Activated naive CD4-positive, alpha-beta T cell treated with anti-CD3 and anti-CD28 coated beads, Interleukin-2, amount 10 ng/mL, durations not matched to agents 7 days and 5 days (primary cell): ENCODE measurements at places on chromosomes 1 and 21.

- no peaks in the 10 kb centered on the region for H3K36me3 ChIP-seq
- no peaks in the 10 kb centered on the region for H3K27me3 ChIP-seq
- no peak overlapping the region for H3K27ac ChIP-seq
- no peaks in the 10 kb centered on the region for H3K4me1 ChIP-seq
Measured at GRCh38 chr21:15098181-15098580, 33.4 kb upstream of the NRIP1 start.

DNA sequence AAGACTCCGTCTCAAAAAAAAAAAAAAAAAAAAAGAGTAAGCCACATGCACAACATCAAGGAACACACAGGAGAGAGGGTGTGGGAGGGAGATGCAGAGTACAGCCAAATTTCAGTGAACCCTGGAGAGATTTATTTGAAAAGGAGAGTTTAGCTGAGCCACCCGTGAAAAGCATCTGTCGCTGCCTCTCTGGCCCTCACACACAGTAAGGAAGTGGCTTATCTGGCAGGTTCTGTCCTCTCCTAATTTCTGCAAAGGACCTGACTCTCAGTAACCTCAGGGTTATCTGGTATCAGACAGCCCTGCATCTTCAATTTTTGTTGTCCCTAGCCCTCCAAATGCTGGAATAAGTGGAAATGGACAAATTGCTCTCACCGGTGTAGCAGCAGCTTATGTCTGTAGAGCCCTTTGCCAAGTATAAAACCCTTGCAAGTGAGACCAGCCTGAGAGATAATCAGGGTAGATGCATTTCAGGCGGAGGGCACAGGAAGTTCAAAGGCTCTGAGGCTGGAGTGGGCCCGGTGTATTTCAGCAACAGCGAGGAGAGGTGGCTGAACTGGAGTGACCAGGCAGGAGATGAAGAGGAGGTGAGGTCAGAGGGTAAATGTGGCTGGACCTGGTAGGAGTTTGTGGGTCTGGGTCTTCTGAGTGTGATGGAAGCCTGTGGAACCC is 16.7 kb upstream of the IL10RB start:
- peaks cover 93% of the 10 kb centered on the region for H3K36me3 ChIP-seq
- H3K27ac ChIP-seq: peak overlapping the region; percentile 34
- peaks cover 44% of the 10 kb centered on the region for H3K4me1 ChIP-seq
- no peak overlapping the region for H3K4me3 ChIP-seq
- no peaks in the 10 kb centered on the region for H3K27me3 ChIP-seq
- DNase-seq: no peak

- H3K4me3 ChIP-seq: no peak overlapping the region
- H3K36me3 ChIP-seq: no peaks in the 10 kb centered on the region
- no peak overlapping the region for H3K27ac ChIP-seq
- H3K27me3 ChIP-seq: peaks cover 23% of the 10 kb centered on the region
- H3K4me1 ChIP-seq: no peaks in the 10 kb centered on the region
- DNase-seq: no peak
Measured at GRCh38 chr1:30920827-30921226, 12.3 kb upstream of the SDC3 start.

GRCh38 chr1:220797553-220797952 is 10.8 kb downstream of the MTARC1 start:
- no peak overlapping the region for H3K27ac ChIP-seq
- no peaks in the 10 kb centered on the region for H3K4me1 ChIP-seq
- H3K27me3 ChIP-seq: peaks cover 8% of the 10 kb centered on the region
- no peak for DNase-seq

DNA sequence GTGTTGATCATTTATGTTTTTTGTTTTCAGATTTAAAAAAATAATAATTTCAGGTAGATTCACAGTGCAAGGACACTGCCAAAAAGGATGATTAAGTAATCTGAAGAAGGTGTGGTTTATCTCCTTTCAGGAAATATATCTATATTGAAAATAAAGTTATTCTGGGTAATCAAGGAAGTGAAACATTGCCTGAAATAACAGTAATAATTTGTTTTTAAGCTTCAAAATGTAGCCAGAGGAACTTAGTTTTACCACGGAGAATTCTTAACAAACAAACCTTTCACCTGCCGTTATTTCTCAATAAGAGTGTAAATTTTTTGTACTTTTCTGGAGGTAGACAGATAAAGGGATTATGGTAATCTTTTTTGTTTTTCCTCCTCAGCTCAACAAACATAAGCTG is 2.9 kb upstream of the DPH5 start:
- DNase-seq: no peak
- no peak overlapping the region for H3K27ac ChIP-seq
- H3K27me3 ChIP-seq: no peaks in the 10 kb centered on the region
- peaks cover 64% of the 10 kb centered on the region for H3K36me3 ChIP-seq
- no peak overlapping the region for H3K4me3 ChIP-seq
- peaks cover 65% of the 10 kb centered on the region for H3K4me1 ChIP-seq

- H3K36me3 ChIP-seq: no peaks in the 10 kb centered on the region
- H3K4me3 ChIP-seq: no peak overlapping the region
- DNase-seq: no peak
- H3K27me3 ChIP-seq: peaks cover 65% of the 10 kb centered on the region
Measured at GRCh38 chr1:21670956-21671902, 2.1 kb upstream of the RAP1GAP start.

DNA sequence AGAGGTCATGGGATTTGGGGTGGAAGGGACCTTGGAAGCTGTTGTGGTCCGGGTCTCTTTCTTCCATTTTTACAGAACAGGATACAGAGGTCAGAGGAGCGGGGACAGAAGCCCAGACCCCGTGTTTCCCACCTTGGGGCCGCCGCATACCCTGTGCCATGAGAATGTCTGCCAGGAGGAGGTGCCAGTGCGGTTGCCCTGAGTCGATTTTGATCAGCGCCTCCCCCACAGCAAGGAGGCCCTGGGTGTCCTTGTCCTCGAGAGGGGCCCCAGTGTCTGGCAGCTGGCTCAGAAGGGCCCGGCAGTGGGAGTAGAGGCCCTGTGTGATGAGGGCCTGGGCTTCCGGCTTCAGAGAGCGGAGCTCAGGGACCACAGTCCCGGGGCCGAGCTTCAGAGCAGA is 12.3 kb upstream of the MMEL1 start:
- H3K27ac ChIP-seq: no peak overlapping the region
- no peak overlapping the region for H3K4me3 ChIP-seq
- H3K36me3 ChIP-seq: peaks cover 8% of the 10 kb centered on the region
- peak; percentile 14 for DNase-seq

DNA sequence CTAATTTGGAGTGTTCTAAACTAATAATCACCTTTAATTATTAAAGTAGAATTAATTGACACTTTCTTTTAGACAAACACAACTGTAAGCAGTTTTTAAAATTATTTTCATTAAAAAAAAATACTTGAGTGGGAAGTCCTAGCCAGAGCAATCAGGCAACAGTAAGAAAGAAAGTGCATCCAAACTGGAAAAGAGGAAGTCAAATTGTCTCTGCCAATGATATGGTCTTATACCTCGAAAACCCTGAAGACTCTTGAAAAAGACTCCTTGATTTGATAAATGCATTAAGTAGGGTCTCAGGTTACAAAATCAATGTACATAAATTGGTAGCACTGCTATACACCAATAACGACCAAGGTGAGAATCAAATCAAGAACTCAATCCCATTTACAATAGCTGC is 83.0 kb upstream of the GADD45A start:
- no peaks in the 10 kb centered on the region for H3K36me3 ChIP-seq
- DNase-seq: no peak
- no peak overlapping the region for H3K27ac ChIP-seq
- peaks cover 18% of the 10 kb centered on the region for H3K27me3 ChIP-seq
- H3K4me1 ChIP-seq: no peaks in the 10 kb centered on the region

DNA sequence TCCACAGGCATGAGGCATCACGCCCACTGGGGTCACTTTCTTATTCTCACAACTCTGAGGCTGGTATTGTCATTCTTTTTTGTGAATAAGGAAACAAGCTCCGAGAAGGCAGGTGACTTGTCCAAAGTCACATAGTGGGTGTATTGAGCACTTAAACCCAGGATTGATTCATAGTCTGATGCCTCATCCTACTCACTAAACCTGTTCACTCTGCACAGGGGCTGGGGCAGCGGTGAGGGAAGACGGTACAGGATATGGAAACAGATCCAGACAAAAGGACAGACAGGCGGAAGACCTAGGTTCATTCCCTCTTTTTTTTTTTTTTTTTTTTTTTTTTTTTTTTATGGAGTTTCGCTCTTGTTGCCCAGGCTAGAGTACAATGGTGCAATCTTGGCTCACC is 56.6 kb downstream of the NKAIN1 start:
- H3K27ac ChIP-seq: no peak overlapping the region
- H3K4me3 ChIP-seq: no peak overlapping the region
- no peaks in the 10 kb centered on the region for H3K36me3 ChIP-seq

DNA sequence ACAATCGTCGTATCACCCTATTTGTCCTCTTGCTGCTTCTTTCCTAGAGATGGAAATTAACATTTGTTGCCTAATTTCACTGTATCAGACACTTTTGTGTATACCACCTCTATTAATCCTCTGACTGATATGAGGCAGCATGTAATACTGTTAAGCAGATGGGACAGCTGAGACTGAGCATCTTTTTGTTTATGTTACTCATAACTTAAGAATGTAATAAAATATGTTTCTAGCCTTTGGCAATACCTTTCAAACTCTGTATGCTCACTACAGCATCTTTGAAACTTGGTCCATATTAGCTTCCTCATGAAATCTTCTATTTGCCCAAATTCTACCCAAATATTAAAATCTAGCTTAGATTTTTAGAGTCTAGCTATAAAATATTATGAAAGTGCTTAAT is 2.3 kb downstream of the OR14K1 start:
- no peaks in the 10 kb centered on the region for H3K4me1 ChIP-seq
- no peak overlapping the region for H3K27ac ChIP-seq
- no peaks in the 10 kb centered on the region for H3K27me3 ChIP-seq
- no peak overlapping the region for H3K4me3 ChIP-seq
- DNase-seq: no peak
- no peaks in the 10 kb centered on the region for H3K36me3 ChIP-seq

DNA sequence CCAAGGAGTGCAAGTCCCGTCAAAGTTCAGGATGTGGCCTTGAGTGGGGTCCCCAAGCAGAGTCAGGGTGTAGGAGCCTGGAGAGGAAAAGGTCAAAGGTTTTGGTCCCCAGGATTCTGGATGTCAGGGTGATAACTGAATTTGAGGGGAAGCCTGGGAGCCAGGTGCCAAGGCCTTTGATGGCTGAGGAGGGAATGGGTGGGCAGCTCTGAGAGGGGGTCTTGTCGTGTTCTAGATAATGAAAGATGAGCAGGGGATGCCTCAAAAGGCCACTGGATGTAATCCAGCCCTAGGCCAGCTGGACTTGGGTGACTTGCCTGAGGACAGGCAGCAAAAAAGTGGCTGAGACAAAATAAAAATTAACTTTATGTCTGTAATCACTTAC is 27.5 kb upstream of the KCNA2 start:
- H3K36me3 ChIP-seq: peaks cover 7% of the 10 kb centered on the region
- H3K4me3 ChIP-seq: no peak overlapping the region
- no peak for DNase-seq
- peaks cover 25% of the 10 kb centered on the region for H3K4me1 ChIP-seq
- H3K27me3 ChIP-seq: no peaks in the 10 kb centered on the region
- H3K27ac ChIP-seq: no peak overlapping the region

DNA sequence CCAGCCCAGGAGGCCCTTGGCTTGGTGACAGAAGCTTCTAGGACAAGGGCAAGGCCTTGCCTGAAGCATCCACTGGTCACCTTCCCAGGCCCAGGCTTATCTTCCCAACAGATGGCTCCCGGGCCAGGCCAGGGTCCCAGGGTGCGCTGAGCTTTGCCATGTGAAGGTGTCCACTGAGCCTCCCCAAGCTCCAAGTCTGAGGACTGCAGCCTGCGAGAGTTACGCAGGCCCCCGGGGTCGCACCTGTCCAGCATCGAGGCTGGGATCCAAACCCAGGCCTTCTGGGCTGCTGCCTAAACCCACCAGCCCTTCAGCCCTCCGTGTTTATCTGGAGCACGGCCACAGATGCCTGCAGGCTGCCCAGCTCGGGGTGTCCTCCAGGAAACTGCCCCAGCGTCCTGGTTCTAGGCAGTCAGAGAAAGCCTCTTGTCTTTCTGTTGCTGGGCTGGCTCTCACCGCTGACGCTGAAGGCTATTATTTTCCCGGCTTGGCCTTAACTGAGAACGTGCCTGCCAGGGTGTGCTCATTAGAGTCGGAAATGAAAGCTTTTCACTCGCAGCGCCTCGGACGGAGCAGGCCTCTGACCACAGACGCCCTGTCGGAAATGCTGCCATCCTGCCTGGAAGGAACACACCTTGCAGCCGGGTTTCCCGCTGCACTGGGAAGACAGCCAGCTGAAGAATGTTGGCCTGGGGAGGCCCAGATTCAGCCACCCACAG is 71.4 kb downstream of the MEGF6 start:
- no peak for DNase-seq
- peaks cover 17% of the 10 kb centered on the region for H3K27me3 ChIP-seq
- no peak overlapping the region for H3K27ac ChIP-seq
- no peak overlapping the region for H3K4me3 ChIP-seq

DNA sequence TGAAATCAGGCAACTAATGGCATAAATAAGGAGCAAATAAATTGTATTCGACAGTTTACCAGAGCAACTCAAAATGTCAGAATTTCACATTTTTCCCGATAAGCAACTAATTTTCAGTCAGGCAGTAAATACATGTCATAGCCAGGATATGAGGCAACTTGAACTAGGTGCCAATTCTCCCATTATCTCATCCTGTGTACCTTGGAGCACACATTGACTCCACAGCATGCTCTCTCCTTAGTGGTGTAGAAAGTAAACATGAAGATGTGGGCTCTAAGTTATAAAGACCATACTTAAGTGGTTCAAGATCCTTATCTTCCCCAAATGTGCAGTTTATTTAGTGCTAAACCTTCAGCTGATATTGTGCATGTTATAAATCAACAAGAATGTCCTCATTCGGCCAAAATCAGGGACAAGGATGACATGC is 197.8 kb downstream of the VAV3 start:
- no peak overlapping the region for H3K4me3 ChIP-seq
- no peak for DNase-seq
- H3K27me3 ChIP-seq: no peaks in the 10 kb centered on the region
- H3K36me3 ChIP-seq: no peaks in the 10 kb centered on the region
- H3K27ac ChIP-seq: no peak overlapping the region

- H3K4me1 ChIP-seq: no peaks in the 10 kb centered on the region
- H3K36me3 ChIP-seq: no peaks in the 10 kb centered on the region
- H3K4me3 ChIP-seq: no peak overlapping the region
- DNase-seq: no peak
- H3K27ac ChIP-seq: no peak overlapping the region
- peaks cover 36% of the 10 kb centered on the region for H3K27me3 ChIP-seq
Measured at GRCh38 chr1:53575141-53575954, 116.1 kb downstream of the DMRTB1 start.

- no peaks in the 10 kb centered on the region for H3K36me3 ChIP-seq
- peaks cover 41% of the 10 kb centered on the region for H3K4me1 ChIP-seq
- no peaks in the 10 kb centered on the region for H3K27me3 ChIP-seq
- no peak overlapping the region for H3K27ac ChIP-seq
Measured at GRCh38 chr1:93033785-93034184, 45.3 kb upstream of the MTF2 start.

DNA sequence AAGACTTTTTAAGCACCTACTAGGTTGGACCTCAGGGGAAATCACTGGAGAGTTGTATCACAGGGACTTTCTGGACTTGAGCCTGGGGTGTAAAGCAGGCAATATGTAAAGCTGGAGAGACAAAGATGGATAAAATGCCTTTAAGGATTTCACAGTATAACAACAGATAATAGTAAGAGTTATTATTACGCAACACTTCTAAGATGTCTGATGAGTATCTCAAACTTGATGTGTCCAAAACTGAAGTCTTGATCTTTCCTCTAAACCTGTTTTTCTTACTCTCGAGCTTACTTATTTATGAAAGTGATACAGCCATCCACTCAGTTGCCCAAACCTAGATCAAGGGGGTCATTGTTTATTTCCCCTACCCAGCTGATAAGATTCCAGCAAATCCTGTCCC is 2.1 kb upstream of the STRIP1 start:
- H3K36me3 ChIP-seq: peaks cover 12% of the 10 kb centered on the region
- H3K4me1 ChIP-seq: peaks cover 65% of the 10 kb centered on the region
- no peak for DNase-seq
